ENCODE measurements at places on chromosomes 3 and 15.

GRCh38 chr3:8210882-8211341, 290.7 kb upstream of the LMCD1 start:
- no peak for DNase-seq

DNA sequence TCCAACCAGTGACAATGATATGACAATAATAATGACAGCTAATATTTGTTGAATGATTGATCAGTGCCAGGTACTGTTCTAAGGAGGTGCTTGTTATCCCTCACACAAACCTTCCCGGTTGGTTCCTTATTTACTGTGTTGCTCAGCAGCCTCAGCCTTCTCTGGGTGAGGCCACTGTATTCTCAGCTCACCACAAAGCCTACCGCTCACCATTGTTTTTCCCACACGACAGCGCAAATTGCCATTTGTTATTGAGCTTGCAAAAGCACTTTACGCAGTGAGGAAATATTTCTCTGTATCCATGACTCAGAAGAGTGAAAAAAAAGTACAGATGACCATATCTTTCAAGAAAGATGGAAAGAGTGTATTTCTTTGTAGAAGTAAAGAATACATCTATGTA, 49.5 kb upstream of the PDZRN3 start:
- no peak for DNase-seq

GRCh38 chr3:71156062-71156665, 427.4 kb downstream of the FOXP1 start:
- no peak for DNase-seq

GRCh38 chr15:31387092-31387478, 60.5 kb downstream of the KLF13 start:
- no peak for DNase-seq

DNA sequence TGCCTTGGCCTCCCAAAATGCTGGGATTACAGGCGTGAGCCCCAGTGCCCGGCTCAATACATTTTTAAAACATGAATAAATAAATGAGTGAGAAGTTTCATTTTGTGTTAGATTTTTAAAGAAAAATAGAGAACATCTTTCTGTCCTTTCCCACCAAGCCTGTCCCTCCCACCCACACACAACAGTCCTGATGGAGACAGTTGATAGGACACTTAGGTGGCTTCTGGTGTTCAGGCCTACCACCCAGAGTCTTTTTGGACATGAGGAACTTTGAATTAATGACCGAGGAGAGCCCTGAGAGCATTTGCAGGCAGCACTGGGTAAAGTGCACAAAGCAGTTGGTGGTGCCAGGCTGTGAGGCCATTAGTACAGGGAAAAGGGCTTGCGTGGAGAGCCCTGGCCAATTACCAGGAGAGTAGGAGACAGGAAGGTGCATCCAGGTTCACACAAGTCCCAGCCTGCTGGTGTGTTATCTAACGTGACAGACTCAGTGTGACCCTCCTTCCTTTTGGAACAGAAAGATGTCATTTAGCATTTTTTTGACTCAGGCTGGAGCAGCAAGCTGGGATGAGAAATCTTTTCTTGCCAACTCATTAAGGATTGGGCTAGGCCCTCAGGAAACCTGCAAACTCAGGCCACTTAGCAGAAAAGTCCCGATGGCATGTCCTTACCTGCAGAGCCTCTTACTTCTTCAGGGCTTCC, 103.6 kb downstream of the PDCD6IP start:
- no peak for DNase-seq

DNA sequence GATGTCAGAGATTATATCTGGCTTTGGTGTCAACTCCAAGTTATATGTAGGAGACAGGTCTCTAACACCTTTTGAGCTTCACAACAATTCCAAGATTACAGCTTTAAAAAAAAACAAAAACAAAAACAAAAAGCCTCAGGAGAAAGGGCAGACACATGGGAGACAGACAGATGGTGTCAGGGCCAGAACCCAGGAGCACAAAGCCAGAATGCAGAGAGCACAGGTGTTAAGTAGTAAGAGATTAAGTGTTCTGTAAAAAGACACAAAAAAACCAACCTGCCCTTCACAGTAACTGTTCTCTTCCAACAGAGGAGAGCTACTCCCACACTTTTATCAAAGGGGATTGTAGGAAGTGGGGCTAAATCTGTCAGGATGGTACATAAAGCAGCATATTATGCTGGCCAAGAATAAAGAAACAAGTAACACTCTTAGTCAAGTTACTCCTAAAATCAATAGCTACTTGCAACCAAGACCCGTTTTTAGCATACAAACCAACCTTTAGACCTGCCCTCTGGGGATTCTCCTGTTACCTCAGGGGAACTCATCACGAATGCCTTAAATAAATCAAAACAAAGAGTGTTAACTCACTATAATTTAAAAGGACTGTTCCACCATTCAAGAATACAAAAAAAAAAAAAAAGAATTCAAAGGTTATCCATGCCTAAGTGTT, 5.9 kb downstream of the CPEB1 start:
- DNase-seq: no peak

- no peak for DNase-seq
Observed at GRCh38 chr15:39788800-39789565, 6.3 kb upstream of the FSIP1 start.

DNA sequence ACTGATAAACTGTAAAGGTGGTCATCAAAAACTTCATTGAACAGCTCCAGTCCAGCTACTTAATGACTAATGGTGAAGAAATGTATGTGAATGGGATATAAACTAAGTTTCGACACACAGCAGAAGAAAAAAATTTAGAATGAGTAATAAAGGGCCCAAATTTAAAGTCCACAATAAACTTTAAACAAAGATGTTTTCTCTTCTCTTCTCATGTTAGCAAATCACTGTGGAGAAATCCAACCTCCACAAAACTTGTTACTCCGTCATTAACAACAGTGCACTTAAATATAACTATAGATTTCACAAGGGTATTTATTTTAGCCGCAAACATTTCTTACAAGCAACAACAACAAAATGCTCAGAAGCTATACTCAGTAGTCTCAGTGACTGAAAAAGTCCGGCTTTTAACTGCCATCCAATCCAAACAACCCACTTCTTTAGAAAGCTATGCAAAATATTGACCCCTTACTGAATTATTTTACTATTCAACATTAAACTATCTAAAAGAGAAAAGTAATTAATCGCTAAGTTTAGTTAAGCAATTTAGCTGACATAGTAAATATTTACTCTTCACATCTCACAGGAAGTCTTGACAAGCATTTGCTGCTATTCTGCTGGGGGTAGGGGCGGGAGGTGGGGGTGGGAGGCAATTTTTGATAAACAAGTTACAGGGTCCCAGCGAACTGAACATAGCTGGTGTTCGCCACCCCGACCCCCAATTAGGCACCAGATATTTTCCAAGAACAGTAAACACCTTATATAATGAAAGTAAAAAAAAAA, 2.4 kb downstream of the IGF2BP2 start:
- no peak for DNase-seq

DNA sequence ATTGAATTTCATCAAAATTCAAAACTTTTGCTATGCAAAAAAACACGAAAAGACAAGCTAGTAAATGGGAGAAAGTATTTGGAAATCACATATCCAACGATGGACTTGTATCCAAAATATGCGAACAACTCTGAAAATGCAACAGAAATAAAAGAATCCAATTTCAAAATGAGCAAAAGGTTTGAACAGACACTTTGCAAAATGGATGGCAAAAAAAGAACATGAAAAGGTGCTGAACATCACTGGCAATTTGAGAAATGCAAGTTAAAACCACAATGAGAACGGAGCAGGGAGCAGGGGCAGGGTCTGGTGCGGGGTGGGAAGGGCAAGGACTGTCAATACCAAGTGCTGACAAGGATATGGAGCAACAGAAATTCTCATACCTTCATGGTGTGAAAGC, 23.1 kb upstream of the FOXP1 start:
- no peak for DNase-seq

- DNase-seq: no peak
Observed at GRCh38 chr15:28019594-28020309, 79.4 kb downstream of the OCA2 start.

DNA sequence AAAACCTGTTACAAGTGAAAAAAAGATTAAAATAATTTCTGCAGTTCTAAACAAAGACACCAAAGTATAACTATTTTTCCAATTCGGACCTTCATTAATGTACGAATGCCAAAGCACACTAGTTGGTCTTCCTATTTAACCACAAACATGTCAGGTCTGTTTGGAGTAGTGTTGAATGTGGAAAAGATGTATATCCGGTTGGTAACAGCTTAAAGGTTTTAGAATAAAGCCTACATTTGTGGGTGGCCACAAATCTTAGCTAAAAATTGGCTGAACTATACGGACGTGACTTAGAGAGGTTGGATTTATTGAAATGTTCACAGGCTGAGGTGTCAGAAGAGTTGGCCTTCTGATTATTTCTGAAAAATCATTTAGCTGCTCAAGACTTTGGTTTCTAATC, 78.4 kb downstream of the FSIP1 start:
- DNase-seq: no peak

DNA sequence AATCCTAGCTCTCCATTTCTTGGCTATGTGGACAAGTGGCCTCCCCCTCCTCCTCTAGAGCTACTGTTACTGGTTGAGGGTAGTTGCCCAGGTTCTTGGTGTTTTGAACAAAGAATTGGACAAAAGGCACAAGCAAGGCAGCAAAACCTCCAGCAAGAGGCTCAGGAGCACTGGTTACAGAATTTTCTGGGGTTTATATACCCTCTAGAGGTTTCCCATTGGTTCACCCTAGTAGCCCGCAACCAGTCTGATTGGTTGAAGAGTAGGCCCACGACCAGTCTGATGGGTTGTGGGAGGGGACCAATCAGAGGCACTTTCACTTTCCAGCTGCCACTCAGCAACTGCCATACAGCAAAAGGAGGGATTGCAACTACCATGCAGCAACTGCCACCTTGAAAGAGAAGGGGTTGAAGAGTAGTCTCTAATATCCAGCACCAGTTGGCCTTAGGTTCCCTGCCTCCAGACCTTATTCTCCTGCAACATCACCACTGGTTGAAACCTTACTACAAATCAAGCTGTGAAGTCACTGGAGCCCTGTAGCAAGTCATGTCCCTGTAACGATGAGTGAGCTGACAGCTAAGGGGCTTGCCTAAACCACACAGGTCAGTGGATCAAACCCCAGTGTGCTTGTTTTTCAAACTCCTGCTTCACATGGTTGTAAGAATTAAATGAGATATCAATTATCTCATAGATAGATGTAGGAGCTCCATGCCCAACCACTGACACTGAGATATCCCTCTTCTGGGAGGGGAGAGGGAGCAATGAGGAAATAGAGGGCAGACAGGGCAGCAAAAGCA, 2.9 kb upstream of the C15orf39 start:
- DNase-seq: no peak

- no peak for DNase-seq
Observed at GRCh38 chr15:29792426-29793159, 29.7 kb downstream of the TJP1 start.

- DNase-seq: no peak
Observed at GRCh38 chr3:160569894-160570652, 4.7 kb upstream of the KPNA4 start.

GRCh38 chr3:97712919-97713318, 51.6 kb upstream of the ARL6 start:
- peak; percentile 6 for DNase-seq

GRCh38 chr3:5006755-5007202, 27.5 kb downstream of the BHLHE40 start:
- DNase-seq: no peak

GRCh38 chr3:9135930-9136525, 113.4 kb downstream of the SRGAP3 start:
- DNase-seq: no peak

DNA sequence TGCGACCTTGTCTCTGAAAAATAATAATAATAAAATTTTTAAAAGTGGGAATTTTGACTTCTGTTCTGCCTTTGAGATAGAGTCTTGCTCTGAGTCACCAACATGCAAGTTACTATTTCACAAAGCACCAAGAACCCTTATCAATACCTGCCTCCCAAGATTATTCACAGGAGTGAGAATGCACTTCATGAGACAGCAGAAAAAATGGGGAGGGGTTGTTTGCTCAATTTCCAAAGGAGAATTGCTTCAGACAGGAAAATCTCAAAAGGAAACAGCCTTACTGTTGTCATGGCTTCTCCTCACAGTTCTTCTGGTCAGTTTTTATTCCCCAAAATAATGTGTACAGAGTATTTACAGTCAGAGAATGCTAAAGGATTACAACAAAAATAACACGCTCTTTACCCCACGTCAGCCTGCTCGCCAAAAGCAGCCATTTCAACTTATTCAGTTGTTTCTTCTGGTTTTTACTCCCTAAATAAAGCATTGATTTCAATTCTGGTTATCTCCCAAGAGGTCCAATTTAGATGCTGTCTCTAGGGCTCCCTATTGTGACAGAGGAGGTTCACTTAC, 89.0 kb downstream of the PPCDC start:
- DNase-seq: no peak

DNA sequence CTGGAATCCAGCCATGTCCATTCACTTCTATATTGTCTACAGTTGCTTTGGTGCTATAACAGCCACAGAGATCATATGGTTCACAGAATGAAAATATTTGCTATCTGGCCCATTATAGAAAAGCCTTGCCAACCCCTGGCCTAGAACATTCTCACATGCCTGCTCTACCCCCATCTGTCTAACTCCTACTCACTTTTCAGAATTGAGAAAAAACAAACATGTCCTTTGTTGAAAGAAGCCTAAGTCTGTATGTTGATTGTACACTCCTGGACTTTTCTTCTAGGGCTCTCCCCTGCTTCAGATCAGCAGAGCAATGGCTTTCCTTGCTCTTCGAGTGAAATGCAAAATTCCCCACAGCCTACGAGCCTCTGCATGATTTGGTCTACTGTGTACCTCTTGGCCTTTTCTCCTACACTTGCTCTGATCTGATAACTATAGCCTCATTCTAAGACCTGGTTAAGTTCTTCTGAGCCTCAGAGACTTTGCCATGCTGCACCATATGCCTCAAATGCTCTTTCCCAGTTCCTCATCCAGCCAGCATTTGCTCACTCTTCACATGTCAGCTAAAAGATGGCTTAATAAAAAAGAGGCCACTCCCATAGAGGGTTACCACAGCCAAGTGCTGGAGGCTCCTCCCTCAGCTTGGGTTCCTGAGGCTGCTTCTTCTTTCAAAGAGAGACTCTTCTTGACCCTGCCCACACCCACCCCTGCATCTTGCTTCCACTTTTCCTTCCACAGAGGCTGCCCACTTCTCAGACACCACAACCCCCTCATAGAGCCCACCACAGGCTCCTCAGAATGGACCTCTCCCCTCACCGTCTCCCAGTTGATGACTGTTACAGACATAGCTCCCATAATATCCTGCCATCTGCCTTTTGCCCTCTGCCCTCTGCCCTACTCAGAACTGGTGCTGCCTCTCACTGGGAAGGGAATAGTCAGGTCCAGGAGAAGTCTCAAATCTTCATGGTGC, 22.9 kb upstream of the DCLK3 start:
- DNase-seq: no peak

GRCh38 chr3:179504371-179504770, 53.1 kb upstream of the GNB4 start:
- no peak for DNase-seq

GRCh38 chr3:58722561-58722960, 56.0 kb upstream of the FAM3D start:
- DNase-seq: no peak

Measured in NCI-H2227 treated with DMSO at 0.1 percent for 48 hours (cell line).